ENCODE measurements at places on chromosomes 2 and 18.
A peak's percentile ranks its signal among the peaks of the same experiment; 100 is the strongest.

DNA sequence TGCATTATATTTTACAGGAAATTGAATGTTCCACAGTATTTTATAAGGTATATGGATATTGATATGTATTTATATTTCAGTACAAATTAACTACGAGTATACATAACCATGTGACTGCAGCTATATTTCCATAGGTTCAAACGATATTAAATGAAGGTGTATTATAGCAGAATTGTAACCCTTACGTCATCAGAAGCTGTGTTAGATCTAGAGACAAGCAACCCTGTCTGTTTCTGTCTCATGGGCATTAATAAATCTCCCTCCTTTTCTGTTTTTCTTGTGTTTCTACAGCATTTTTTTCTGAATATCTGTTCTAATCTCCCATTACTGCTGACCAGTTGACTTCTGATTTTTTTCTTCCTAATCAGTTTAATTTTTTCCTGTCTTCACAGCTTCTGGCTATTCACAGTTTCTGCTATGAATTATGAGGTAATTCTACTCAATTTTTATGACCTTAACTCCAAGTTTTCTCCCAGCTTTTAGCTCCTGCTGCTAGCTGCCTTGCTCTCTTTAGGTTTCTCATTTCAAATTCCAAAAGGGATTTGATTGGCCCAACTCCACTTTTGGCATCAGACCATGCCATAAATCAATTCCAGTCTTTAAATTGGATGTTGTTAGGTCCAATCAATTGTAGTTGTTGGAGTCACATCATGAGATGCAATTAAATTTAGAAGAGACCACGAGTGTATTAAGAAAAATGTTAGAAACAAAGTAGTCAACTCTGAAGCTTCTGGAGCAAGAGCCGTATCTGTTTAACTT lies 277.5 kb upstream of the ZSWIM2 start:
- no peak for DNase-seq

DNA sequence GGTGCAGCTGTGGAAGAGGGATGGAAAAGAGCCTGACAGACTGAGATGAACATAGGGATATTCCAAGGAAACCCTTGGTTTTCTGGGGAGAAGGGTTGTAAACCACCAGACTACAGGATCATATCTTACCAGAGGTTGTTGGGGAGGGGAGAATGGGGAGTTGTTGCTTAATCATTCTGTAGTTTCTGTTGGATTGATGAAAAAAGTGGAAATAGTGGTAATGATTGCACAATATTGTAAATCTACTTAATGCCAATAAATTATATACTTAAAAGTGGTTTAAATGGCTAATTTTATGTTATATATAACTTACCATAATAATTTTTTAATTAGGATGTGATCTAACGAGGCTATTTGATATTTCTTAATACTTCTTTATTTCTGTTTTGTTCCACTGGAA lies 800.9 kb downstream of the BCL11A start:
- no peak for DNase-seq

DNA sequence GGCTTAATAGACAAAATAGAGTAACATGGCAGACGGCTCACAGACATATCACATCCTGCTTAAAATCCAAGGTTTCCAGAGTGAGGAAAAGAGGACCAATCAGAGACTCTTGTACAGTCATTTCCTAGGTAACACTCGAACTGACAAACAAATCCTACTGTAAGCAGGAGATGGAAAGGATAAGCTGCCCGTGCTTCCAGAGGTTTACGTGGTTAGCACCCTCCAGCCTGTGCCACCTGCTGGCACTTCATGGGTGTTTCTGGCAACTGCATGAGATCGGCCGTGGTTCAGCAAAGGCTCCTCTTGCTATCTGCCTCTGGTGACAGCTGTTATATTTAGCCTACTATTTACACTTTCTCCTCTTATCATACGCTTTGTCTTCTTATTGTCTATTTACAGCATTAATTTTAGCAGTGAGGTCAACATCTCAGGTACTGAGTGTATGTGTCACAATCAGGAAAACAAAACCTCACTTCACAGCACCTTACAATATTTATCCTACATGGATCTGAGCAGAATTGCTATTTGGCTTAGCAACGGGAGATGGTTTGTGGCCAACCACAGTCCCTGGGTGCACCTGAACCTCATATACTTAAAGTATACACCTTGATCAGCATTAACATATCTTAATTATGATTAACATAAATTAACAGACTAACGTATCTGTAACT lies 226.9 kb downstream of the TMEM163 start:
- peak; percentile 83 for DNase-seq

DNA sequence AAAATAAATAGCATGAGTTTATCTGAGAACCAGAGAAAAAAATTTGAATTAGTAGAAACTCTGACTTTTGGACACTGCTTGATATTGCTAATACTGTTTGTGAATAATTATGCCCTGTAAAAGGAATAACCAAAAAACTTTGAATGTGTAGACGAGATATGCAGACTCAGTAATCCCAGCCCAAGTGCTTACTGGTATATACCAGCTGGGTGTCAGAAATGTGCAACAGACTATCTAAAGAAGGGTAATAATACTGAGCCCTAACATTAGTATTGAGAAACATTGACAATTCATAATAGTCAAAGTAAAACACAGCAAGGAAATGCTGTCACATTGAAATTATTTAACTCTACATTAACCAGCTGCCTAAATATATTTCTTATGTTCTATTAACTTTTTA lies 60.5 kb upstream of the ZC3H15 start:
- no peak for DNase-seq

- DNase-seq: no peak
These were observed 7.2 kb downstream of the BOLL start for GRCh38 chr2:197777823-197778407.

- DNase-seq: no peak
These were observed 116.2 kb downstream of the USP34 start for GRCh38 chr2:61354543-61355197.

DNA sequence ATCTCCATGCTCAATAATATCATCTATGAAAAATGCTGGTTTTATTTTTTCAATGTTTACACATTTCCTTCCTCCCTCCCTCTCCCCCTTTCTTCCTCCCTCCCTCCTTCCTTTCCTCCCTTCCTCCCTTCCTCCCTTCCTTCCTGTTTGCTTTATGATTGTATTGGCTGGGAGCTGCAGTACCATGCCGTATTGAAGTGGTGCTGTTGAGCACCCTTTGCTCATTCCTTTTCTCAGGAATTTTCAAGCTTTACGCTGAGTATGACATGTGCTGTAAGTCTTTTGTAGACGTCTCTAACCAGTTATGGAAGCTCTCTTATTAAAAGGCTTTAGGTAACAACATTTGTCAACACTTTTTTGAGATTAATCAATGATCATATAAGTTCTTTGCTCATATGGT lies 100.4 kb downstream of the SNTG2 start:
- DNase-seq: no peak

- peak; percentile 73 for DNase-seq
These were observed 460.7 kb downstream of the MTX2 start for GRCh38 chr2:176729706-176730569.

DNA sequence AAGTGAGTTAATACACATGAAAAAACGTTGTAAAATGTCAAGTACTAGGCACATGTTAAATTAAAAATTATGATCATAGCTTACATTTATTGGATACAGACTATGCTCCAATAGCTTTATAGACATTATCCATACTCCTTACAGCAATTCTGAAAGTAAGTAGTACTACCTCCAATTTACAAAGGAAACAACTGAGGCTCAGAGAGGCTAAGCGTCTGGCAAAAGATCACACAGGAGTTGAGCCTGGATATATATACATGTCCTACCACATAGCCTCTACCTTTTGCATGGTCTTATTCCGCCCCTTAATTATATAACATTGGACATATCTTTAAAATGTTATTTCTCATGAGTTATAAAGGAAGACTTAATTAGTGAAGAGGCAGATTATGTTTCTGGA lies 127.3 kb downstream of the CSRNP3 start:
- no peak for DNase-seq

DNA sequence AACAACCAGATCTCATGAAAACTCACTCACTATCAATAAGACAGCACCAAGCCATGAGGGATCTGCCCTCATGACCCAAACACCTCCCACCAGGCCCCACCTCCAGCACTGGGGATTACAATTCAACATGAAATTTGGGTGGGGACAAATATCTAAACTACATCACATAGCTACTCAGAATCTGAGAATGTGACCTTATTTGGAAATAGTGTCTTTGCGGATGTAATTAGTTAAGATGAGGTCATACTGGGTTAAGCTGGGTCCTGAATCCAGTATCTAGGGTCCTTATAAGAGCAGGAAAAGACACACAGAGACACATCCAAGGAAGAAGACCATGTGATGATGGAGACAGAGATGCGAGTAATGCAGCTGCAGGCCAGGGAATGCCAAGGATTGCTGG lies 27.5 kb upstream of the REEP1 start:
- DNase-seq: no peak

- DNase-seq: peak; percentile 50
These were observed 63.3 kb downstream of the RAB31 start for GRCh38 chr18:9771261-9771976.

DNA sequence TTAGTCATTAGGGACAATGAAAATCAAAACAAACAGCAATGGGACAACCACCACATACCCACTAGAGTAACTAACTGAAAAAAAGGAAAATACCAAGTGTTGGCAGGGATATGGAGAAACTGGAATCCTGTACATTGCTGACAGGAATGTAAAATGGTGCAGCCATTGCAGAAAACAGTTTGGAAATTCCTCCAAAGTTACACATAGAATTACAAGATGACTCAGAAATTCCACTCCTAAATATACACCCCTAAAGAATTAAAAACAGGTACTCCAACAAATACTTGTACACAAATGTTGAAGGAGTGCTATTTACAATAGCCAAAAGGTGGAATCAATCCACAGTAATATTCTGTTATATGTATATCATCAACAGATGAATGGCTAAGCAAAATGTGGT lies 110.9 kb downstream of the ROCK1 start:
- DNase-seq: no peak

GRCh38 chr2:105399207-105399861 lies 483 bp upstream of the FHL2 start:
- DNase-seq: no peak

Measured in NCI-H1092 (cell line).